Activated CD4-positive, CD25-positive, alpha-beta regulatory T cell treated with anti-CD3 and anti-CD28 coated beads, Interleukin-2, amount 50 U/mL, for 72 hours (primary cell): ENCODE measurements at places on chromosomes 3 and 15.

GRCh38 chr3:88364926-88365325 is 215.2 kb downstream of the C3orf38 start:
- DNase-seq: no peak

GRCh38 chr3:171986176-171986575 is 53.2 kb upstream of the FNDC3B start:
- DNase-seq: no peak

- DNase-seq: no peak
These were observed 1.5 kb downstream of the CAMK1 start for GRCh38 chr3:9768141-9768775.

DNA sequence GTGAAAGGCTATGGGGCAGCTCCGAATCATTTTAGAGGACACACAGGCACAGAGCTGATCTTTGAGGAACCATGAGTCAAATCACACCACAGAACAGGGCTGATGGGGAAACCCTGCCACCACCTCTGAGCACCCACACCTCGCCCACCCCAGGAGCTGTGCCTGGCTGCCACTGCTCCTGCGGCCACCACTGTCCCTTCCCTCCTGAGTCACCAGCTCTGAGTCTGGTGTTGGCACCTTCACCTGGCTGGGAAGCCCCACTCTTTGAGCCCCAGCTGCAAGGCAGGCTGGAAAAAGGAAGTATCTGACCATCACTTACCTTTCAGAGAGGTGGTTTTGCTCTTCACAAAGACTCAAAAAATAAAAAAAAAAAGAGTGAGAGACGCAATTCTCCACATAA is 63.6 kb upstream of the MEF2A start:
- no peak for DNase-seq

DNA sequence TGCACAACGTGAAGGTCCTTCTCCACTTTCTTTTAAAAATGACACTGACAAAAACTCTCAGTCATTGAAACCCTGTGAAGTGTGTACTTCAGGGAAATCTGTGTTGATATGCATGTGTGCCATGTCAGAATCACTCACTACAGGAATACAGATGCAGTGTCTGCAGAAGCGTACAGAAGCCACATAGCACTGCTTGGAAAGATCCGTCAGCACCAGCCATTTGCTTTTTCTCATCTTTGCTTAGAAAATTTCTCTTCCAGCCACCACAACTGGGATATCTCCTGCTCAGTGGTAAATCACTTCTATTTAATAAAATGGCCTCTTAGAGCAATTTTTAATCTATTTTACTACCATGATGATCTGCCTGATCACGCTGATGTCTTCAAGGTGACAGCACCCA is 91.3 kb upstream of the ARHGEF26 start:
- DNase-seq: no peak
